HT-29 (cell line): ENCODE measurements at places on chromosomes 12 and 14. TPM values are rescaled to one million over a fixed set of nuclear protein-coding genes. Genes with fewer than 3 reads are reported as not detected.

TEAD4 gene
- total RNA-seq: 51.0 and 54.4 TPM in 2 replicates

DNA sequence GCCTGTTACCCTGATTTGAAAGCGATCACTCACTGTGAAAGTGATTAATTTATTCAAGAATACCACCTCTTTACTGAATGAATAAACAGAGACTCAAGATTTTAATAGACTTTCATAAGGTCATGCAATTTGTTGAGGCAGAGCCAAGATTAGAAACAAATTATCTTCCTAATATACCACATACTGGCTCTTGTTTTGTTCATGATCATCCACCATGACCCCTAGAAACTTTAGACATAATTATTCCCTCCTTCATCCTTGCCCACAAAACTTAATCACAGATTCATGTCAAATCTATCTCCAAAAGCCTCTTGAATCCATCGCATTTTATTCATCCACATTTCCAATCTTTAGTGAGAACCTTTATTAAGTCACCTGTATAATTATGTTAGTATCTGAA, 152.3 kb downstream of the ATXN7L3B start:
- DNase-seq: no peak

- DNase-seq: no peak
Measured at GRCh38 chr14:49418789-49419188, 167.4 kb downstream of the RPS29 start.

OSBPL8 gene
- 49.1 and 51.0 TPM in 2 replicates for total RNA-seq

DNA sequence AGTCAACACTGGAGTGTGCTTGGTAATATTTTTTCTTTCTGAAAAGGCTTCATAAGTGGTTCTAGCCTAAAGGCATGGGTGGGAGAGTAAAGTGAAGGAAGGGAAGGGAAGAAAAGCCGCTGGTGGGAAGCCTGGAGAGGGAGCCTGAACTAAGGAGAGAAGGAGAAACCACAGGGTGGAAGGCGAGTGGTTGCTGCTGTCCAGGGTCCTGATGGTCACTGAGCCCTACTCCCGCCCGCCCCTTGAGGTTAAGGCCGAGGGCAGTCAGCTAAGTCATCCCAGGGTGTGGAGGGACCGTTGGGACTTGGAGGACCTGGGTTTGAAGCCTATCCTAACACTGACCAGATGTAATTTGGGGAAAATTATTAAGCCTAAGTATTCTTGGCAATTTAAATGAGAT, 189.1 kb downstream of the PIWIL1 start:
- DNase-seq: peak; percentile 25

GRCh38 chr14:23827100-23827892, 126.3 kb upstream of the DHRS4 start:
- DNase-seq: no peak

- no peak for DNase-seq
Measured at GRCh38 chr12:116937640-116938039, 26.9 kb downstream of the FBXW8 start.

- DNase-seq: no peak
Measured at GRCh38 chr14:92965281-92965680, 42.3 kb downstream of the CHGA start.

LRRC10 gene
- not detected in 2 replicates for total RNA-seq

GRCh38 chr12:2076196-2076570, 23.4 kb downstream of the CACNA1C start:
- DNase-seq: no peak

DNA sequence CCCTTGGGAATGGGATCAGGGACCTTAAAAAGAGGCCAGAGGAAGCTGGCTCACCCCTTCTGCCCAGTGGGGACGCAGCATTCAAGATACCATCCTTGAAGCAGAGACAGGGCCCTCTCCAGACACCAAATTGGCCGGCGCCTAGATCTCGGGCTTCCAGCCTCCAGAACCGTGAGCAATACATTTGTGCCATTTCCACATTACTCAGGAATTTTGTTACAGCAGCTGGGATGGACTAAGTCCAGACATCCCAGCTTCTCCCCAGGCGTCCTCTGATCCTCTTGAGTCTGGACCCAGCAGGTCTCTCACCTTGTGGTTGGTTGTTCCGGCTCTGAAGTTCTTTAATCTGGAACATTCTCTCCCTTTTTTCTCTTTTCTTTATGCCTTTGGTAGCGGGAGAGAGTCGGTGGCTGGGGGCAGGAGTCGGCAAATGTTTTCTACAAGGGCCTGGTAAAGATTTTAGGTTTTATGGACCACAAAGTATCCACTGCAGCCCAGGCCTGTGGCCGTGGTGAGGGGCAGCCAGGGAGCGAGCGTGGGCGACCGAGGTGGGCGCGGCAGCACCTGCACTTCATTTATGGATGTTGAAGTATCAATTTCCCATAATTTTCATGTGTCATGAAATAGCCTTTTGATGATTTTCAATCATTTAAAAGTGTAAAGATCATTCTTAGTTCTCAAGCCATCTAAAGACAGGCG, 4.8 kb downstream of the CEP170B start:
- no peak for DNase-seq

- peak; percentile 73 for DNase-seq
Measured at GRCh38 chr12:54749191-54749818, 101.1 kb upstream of the DCD start.

DNA sequence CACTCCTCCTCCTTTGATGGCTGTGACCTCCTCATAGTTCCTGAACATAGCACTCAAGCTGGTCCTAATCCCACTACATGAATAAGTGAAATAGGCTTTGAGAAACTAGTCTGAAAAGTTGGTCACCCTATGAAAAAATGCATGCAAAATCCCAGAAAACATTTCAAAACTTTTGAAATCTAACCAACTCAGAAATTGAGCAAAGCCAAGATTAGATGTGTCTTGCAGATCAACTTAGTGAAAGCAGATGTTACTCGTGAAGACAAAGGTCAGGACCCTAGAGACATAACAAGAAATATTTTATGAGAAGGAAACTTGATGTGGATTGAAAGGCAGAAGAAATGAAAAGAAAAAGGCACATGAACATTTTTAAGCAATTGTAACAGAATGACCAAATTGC, 63.3 kb downstream of the TSHR start:
- DNase-seq: no peak

MDGA2 gene
- total RNA-seq: not detected in 2 replicates

APPL2 gene
- total RNA-seq: 10.3 and 13.3 TPM in 2 replicates

ANO2 gene
- not detected in 2 replicates for total RNA-seq

FAIM2 gene
- 0.58 and 0.63 TPM in 2 replicates for total RNA-seq
